ENCODE measurements at places on chromosomes 3 and 15.

DNA sequence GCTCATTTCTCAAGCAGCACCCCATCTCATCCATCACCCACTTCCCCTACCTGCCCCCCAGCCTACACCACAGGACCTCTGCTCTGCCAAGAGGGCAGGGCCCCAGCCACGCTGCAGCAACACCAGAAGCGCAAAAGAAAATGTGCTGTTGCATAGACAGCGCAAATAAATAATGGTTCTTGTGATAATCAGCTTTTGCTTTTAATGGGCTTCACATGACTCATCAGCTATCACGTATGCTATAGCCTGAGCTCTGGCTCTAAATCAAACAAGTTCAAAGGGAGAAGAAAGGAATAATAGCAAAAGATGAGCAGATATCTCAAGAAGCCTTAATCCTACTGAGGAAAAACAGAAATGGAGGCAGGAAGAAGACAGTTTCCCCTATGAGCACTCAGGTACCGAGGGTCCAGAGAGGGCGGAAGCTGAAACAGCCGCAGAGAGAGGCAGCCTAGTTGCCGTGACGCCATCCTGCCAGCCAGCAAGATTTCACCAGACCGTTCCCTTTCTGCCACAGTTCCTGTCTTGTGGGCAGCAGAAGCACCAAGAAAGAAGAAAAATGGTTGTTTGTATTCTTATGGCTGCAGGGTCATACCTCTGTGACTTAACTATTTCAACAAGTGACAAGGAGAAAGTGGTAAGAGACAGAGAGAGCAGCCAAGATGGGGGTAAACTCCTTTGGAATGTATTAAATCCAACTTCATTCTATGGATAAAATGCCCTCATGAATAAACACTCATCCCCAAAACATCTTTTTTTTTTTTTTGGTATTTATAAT, 22.0 kb downstream of the RAB27A start:
- H3K4me1 ChIP-seq = no peaks in the 10 kb centered on the region
- no peaks in the 10 kb centered on the region for H3K27me3 ChIP-seq
- peaks cover 4% of the 10 kb centered on the region for H3K36me3 ChIP-seq
- DNase-seq = no peak
- no peak overlapping the region for H3K27ac ChIP-seq

- no peak overlapping the region for H3K4me3 ChIP-seq
- H3K27me3 ChIP-seq = no peaks in the 10 kb centered on the region
- DNase-seq = no peak
- no peak overlapping the region for H3K27ac ChIP-seq
- H3K36me3 ChIP-seq = peaks cover 17% of the 10 kb centered on the region
- H3K4me1 ChIP-seq = peaks cover 20% of the 10 kb centered on the region
Measured at GRCh38 chr3:136898549-136898948, 36.5 kb downstream of the NCK1 start.

GRCh38 chr3:144351011-144351410, 379.4 kb downstream of the DIPK2A start:
- DNase-seq = no peak
- H3K4me1 ChIP-seq = peaks cover 13% of the 10 kb centered on the region
- no peaks in the 10 kb centered on the region for H3K27me3 ChIP-seq

DNA sequence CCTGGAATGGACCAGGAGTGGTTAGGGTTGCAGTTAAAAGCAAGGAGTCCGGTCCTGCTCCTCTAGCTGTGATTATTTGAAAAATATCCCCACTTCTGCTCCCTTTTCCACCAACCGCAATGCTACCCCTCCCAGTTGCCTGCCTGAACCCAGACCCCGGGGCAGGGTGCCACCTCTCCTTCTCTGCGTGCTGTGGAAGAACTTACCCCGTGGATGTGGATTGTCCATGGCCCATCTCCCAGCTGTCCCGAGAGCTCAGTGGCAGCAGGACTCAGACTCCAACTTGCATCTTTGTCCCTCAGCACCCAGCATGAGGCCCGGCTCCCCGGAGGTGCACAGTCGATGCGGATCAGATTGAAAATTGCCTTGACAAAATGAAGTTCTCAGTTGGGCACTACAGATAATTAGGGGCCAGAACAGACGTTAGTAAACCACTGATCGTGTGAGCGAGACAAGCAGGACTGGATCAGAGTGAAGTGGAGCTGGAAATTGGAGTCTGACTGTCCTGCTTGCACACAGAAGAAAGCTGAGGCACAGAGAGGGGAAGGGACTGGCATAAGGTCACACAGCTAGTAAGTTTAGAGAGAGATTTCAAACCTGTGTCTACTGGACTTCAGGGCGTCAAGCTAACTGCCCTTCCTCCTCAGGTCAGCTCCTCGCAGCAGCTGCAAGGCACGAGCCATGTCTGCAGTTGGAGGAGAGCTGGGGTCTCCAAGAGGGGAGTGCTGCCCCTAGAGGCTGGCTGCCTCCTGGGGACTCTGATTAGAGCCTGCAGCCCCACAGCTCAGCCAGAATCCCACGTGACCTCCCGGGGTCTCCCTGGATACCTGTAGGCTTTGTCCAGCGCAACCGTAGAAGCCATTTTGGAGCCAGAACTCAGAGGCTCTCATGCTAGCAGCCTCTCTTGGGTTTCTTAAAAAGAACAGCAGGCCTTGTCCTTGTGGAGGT, 14.7 kb downstream of the SLC6A1 start:
- no peak for DNase-seq
- peaks cover 2% of the 10 kb centered on the region for H3K36me3 ChIP-seq
- H3K4me3 ChIP-seq = no peak overlapping the region
- H3K27ac ChIP-seq = no peak overlapping the region
- H3K4me1 ChIP-seq = peaks cover 22% of the 10 kb centered on the region

GRCh38 chr15:38685686-38686339, 121.2 kb upstream of the RASGRP1 start:
- H3K36me3 ChIP-seq = no peaks in the 10 kb centered on the region
- H3K4me3 ChIP-seq = no peak overlapping the region
- no peak overlapping the region for H3K27ac ChIP-seq
- H3K4me1 ChIP-seq = peaks cover 11% of the 10 kb centered on the region

- no peak overlapping the region for H3K27ac ChIP-seq
- H3K27me3 ChIP-seq = no peaks in the 10 kb centered on the region
- no peak overlapping the region for H3K4me3 ChIP-seq
- peak; percentile 44 for DNase-seq
Measured at GRCh38 chr15:78162038-78162437, 12.9 kb downstream of the IDH3A start.

- H3K36me3 ChIP-seq = peaks cover 12% of the 10 kb centered on the region
- H3K27me3 ChIP-seq = no peaks in the 10 kb centered on the region
- no peak overlapping the region for H3K4me3 ChIP-seq
Measured at GRCh38 chr3:110454066-110454465, 617.5 kb upstream of the NECTIN3 start.

DNA sequence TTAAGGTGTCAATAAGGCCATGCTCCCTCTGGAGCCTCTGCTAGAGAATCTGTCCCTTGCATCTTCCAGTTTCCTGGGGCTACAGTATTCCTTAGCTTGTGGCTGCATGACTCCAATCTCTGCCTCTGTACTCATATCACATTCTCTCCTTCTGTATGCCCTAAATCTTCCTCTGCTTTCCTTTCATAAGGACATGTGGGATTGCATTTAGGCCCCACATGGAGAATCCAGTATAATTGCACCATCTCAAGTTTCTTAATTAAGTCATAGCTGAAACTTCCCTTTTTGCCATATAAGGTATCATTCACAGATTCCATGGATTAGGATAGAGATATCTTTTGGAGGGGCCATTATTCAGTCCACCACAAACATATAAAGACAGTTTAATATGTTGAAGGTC, 409.8 kb upstream of the TMCO5A start:
- no peak for DNase-seq
- no peak overlapping the region for H3K4me3 ChIP-seq
- peaks cover 8% of the 10 kb centered on the region for H3K27me3 ChIP-seq
- no peaks in the 10 kb centered on the region for H3K36me3 ChIP-seq

DNA sequence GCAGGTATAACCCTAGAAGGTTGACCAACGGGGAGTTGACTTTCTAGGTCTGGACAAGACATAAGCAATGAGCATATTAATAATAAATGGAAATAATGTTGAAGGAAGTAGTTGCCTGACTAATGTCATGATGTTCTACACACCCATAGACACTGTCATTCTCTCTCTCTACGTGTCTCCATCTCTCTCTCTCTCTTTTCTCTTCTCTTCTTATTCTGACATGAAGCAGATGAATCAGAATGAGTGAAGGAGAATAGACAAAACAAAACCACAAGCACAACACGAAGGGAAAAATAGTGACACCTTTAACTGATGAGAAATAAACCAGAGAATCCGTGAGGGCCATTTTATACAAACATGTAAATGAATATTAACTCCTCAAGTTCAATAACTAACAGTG, 26.7 kb upstream of the CCDC80 start:
- DNase-seq = no peak
- H3K27ac ChIP-seq = no peak overlapping the region
- H3K4me3 ChIP-seq = no peak overlapping the region

- peak overlapping the region; percentile 72 for H3K27ac ChIP-seq
- peaks cover 91% of the 10 kb centered on the region for H3K4me1 ChIP-seq
- H3K4me3 ChIP-seq = peak overlapping the region; percentile 36
- peaks cover 26% of the 10 kb centered on the region for H3K36me3 ChIP-seq
Measured at GRCh38 chr3:185929192-185930151, 8.3 kb downstream of the TRA2B start.

GRCh38 chr15:100878648-100879047, 983 bp upstream of the ALDH1A3 start:
- H3K4me1 ChIP-seq = peaks cover 7% of the 10 kb centered on the region
- H3K36me3 ChIP-seq = no peaks in the 10 kb centered on the region
- H3K27me3 ChIP-seq = peaks cover 73% of the 10 kb centered on the region
- DNase-seq = no peak
- H3K4me3 ChIP-seq = peak overlapping the region; percentile 68

GRCh38 chr3:178202194-178202593, 334.0 kb upstream of the KCNMB2 start:
- H3K27ac ChIP-seq = no peak overlapping the region
- no peak for DNase-seq
- H3K4me3 ChIP-seq = no peak overlapping the region
- peaks cover 21% of the 10 kb centered on the region for H3K4me1 ChIP-seq
- H3K36me3 ChIP-seq = no peaks in the 10 kb centered on the region

GRCh38 chr3:173128633-173129032, 12.4 kb downstream of the SPATA16 start:
- H3K27me3 ChIP-seq = peaks cover 15% of the 10 kb centered on the region
- H3K4me3 ChIP-seq = no peak overlapping the region
- no peaks in the 10 kb centered on the region for H3K36me3 ChIP-seq
- DNase-seq = no peak
- no peak overlapping the region for H3K27ac ChIP-seq

- H3K4me3 ChIP-seq = no peak overlapping the region
- peak overlapping the region; percentile 91 for H3K27ac ChIP-seq
- no peaks in the 10 kb centered on the region for H3K27me3 ChIP-seq
- no peak for DNase-seq
- peaks cover 87% of the 10 kb centered on the region for H3K4me1 ChIP-seq
- peaks cover 58% of the 10 kb centered on the region for H3K36me3 ChIP-seq
Measured at GRCh38 chr15:48537271-48538113, 108.0 kb downstream of the FBN1 start.

GRCh38 chr3:48709051-48709461, 8.0 kb downstream of the IP6K2 start:
- peak overlapping the region; percentile 60 for H3K27ac ChIP-seq
- H3K27me3 ChIP-seq = no peaks in the 10 kb centered on the region
- H3K36me3 ChIP-seq = peaks cover 24% of the 10 kb centered on the region
- H3K4me1 ChIP-seq = peaks cover 40% of the 10 kb centered on the region
- H3K4me3 ChIP-seq = no peak overlapping the region

GRCh38 chr15:43776101-43776717, 557 bp downstream of the ELL3 start:
- no peak for DNase-seq
- H3K4me3 ChIP-seq = peak overlapping the region; percentile 86
- H3K4me1 ChIP-seq = peaks cover 21% of the 10 kb centered on the region
- no peaks in the 10 kb centered on the region for H3K27me3 ChIP-seq

- H3K27me3 ChIP-seq = peaks cover 17% of the 10 kb centered on the region
- H3K4me1 ChIP-seq = no peaks in the 10 kb centered on the region
- no peak overlapping the region for H3K27ac ChIP-seq
- peaks cover 4% of the 10 kb centered on the region for H3K36me3 ChIP-seq
Measured at GRCh38 chr15:28086175-28086703, 12.9 kb downstream of the OCA2 start.

DNA sequence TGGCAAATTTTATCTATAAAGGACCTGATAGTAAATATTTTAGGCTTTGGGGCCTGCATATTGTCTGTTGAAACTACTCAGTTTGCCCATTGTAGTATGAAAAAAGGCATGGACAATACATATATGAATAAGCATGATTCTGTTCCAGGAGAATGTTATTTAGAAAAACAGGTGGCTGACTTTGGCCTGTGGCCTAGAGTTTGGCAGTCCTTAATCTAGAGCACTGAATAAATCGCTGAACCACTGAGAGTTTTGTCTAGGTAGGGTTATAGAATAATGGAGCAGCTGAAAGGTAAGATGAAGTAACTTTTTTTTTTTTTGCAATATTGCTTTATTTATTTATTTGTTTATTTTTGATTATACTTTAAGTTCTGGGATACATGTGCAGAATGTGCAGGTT, 75.0 kb downstream of the LRRC49 start:
- DNase-seq = no peak
- H3K27ac ChIP-seq = no peak overlapping the region
- H3K27me3 ChIP-seq = no peaks in the 10 kb centered on the region
- no peak overlapping the region for H3K4me3 ChIP-seq

- no peaks in the 10 kb centered on the region for H3K4me1 ChIP-seq
- H3K27me3 ChIP-seq = peaks cover 6% of the 10 kb centered on the region
- no peak overlapping the region for H3K27ac ChIP-seq
- no peak for DNase-seq
- no peak overlapping the region for H3K4me3 ChIP-seq
Measured at GRCh38 chr15:98397419-98397818, 250.9 kb upstream of the IGF1R start.

DNA sequence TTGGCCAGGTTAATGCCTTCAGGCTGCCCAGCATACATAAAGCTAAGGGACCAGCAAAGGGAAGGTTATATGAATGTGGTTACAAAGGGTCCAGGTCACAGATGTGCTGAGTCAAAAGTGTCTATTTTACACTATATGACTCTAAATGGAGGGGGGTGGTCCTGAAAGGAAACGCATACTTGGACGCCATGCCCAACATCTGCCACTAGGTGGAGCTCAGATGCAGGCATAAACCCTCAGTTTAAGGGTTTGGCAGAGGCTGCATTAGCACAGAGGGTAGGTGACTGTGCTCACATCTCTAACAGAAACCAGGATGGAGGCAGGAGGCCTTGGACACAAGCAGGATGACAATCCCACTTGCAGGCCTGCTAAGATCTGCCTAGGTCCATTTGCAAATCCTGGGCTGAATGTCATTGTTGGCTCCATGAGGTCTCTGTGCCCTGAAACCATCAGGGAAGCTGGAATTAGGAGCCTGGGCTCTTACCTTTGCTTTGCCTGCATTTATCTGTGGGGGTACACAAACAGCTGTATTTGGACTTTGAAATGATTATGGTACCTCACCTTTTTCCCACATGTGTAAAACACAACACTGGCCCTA, 55.8 kb downstream of the ZNF621 start:
- no peak overlapping the region for H3K27ac ChIP-seq
- peaks cover 11% of the 10 kb centered on the region for H3K4me1 ChIP-seq
- H3K36me3 ChIP-seq = no peaks in the 10 kb centered on the region
- peaks cover 47% of the 10 kb centered on the region for H3K27me3 ChIP-seq
- DNase-seq = peak; percentile 87

- no peak for DNase-seq
- no peaks in the 10 kb centered on the region for H3K27me3 ChIP-seq
- no peak overlapping the region for H3K4me3 ChIP-seq
- H3K4me1 ChIP-seq = peaks cover 21% of the 10 kb centered on the region
- H3K36me3 ChIP-seq = no peaks in the 10 kb centered on the region
- H3K27ac ChIP-seq = peak overlapping the region; percentile 88
Measured at GRCh38 chr3:69181592-69182211, 59.3 kb upstream of the LMOD3 start.

GRCh38 chr3:138914870-138915502, 32.0 kb downstream of the FOXL2 start:
- H3K4me1 ChIP-seq = peaks cover 5% of the 10 kb centered on the region
- H3K27ac ChIP-seq = peak overlapping the region; percentile 68
- no peaks in the 10 kb centered on the region for H3K36me3 ChIP-seq
- peak overlapping the region; percentile 86 for H3K4me3 ChIP-seq
- H3K27me3 ChIP-seq = peaks cover 7% of the 10 kb centered on the region
